ENCODE measurements at places on chromosomes 5 and 9. TPM values are rescaled to one million over a fixed set of nuclear protein-coding genes. Genes with fewer than 3 reads are reported as not detected.

PDE6A gene
- not detected for total RNA-seq

CYSRT1 gene
- total RNA-seq: not detected

CYLC2 gene
- total RNA-seq: not detected

- no peak overlapping the region for H3K27ac ChIP-seq
- H3K27me3 ChIP-seq: no peaks in the 10 kb centered on the region
- no peak for DNase-seq
- no peaks in the 10 kb centered on the region for H3K36me3 ChIP-seq
Measured at GRCh38 chr9:86767373-86767772, 179.9 kb downstream of the GAS1 start.

GRCh38 chr9:137052998-137053943 lies 590 bp downstream of the ENTPD2 start:
- H3K27ac ChIP-seq: peak overlapping the region; percentile 81
- DNase-seq: no peak
- no peak overlapping the region for H3K4me3 ChIP-seq
- H3K4me1 ChIP-seq: peaks cover 40% of the 10 kb centered on the region
